ENCODE measurements at places on chromosomes 16 and 17.

DNA sequence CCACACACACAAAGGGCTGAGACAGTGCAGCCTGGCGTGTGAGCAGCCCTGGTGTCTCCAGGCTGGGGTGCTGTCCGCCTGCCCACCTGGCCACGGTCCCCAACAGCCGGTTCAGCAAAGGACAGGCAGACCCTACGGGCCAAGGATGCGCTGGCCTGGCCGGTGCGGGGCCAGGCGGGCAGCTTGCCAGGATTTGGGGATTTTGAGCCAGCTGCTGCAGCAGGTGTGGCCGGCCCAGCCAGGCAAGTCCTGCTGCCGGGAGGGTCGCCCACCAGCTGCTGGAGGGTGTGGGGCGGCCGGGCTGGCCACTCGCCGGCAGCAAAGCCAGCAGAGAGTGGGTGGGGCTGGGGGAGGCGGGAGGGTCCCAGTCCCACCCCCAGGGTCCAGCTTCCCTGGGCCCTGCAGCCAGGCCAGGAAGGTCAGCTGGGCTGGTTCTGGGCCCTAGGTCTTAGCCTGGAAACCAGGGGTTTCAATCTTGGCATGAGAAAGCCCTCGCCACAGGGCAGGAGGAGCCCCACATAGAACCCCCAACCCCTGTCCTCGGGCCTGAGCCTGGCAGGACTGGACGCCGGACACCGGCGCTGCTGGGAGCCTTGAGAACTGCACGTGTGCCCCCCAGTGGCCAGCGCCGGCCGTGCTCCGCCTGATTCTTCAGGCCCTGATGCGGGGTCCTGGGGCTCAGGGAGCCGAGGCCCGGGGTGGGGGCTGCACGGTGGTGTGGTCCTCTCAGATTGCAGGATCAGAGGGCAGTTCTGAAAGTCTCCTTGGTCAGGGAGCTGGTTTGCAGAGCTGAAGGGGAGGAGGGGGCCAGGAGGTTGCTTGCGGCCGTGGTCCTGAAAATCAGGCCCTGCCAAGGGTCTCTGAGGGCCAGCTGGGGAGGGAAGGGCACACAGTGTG is 17.6 kb upstream of the SSTR5 start:
- peak; percentile 86 for DNase-seq

DNA sequence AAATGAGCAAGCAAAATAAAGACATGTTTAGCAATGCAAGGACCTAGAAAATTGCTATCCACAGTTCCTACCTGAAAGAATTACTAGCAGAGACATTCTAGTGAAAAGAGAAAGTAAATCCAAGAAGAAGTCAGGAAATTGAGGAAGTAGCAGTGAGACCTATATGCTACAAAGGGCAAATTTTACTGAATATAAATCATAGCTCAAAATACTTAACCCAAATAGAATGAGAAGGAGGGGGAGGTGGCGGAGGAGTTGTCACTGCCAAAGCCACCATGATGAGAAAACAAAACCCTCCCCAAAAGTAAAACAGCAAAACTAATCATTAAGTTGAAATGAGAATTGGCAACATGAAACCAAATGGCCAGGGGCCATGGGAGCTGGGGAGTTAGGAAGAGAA is 39.3 kb downstream of the PITPNM3 start:
- no peak for DNase-seq

DNA sequence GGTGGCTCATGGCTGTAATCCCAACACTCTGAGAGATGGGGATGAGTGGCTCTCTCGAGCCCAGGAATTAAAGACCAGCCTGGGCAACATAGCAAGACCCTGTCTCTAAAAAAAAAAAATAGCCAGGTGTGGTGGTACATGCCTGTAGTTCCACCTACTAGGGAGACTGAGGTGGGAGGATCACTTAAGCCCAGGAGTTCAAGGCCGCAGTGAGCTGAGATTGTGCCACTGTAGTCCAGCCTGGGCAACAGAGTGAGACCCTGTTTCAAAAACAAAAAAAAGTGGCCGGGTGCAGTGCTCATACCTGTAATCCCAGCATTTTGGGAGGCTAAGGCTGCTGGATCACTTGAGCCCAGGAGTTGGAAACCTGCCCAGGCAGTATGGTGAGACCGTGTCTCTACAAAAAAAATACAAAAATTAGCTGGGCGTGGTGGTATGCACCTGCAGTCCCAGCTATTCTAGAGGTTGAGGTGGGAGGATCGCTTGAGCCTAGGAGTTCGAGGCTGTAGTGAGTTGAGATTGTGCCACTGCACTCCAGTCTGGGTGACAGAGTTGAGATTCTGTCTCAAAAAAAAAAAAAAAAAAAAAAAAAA is 3.0 kb downstream of the C16orf54 start:
- no peak for DNase-seq

- DNase-seq = no peak
Observed at GRCh38 chr17:60303406-60304099, 88.4 kb downstream of the USP32 start.

DNA sequence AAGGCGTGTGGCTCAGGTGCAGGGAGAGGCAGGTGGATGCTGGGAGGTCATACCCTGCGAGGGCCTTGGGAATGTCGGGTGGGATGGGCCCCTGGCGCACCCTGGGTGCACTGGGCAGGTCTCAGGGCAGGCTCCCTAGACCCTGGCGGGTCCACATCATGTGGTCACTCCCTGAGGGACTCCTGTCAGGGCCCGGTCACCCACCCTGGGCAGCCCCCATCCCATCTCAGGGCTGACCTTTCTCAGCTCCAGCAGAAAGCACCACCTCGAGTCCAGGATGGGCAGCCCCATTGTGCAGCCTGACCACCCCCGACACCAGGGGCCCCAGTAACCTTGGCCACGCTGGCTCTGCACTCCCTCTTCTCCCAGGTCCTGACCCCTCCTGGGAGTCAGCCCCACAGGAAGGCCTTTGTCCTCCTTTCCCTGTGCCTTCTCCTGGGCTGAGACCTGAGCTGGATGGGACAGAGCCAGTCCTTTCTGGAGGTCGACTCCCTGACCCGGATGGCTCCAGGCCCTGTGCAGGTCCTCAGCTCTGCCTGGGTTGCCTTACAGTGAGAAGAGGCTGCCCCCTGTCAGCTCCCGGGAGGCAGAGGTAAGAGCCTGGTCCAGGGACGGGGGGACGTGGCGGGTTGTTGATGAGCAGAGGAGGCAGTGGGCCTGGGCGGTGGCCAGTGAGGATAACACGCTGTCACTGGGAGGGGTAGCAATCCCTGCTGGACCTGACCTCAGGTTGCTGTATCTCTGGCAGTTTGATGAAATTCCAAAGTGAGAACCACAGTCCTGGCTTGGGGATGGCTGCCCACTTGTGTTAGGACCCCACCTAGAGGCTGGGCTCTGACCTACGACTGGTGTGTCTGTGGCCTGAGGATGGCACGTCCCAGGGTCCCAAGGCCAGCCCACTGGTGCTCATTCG is 77.9 kb downstream of the GOSR1 start:
- no peak for DNase-seq

DNA sequence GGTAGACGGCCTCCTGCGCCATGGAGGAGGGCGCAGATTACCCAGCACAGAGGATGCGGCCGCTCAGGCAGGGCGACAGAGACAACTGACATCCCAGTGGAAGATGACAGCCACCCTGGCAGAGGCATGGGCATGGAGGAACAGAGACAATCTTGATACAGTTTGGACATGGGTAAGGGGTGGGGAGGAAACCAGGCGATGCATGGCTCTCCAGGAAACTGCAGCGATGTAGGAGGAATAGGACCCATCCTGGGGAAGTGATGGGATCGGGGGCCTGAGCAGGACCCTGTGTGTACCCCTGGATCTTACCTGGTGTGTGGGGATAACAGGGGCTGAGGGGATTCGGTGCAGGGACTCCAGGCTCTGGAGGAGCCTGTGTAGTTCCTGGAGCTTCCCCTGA is 4.6 kb downstream of the OSBPL7 start:
- DNase-seq = no peak

DNA sequence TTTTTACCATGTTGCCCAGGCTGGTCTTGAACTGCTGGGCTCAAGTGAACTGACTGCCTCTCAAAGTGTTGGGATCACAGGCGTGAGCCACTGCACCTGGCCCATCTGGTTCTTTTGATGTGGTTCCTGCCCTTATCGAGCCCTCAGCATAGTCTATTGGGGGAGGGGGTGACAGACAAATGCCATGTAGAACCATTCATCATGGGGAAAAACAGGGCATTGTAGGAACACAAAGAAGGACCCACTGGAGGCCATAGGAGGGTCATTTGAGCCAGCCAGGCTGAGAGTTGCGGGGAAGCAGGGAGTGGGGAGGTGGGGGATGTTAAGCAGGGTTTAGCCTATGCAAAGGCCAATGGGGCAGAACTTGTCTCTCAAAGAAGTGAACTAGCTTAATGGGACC is 11.9 kb downstream of the SEC14L5 start:
- no peak for DNase-seq

DNA sequence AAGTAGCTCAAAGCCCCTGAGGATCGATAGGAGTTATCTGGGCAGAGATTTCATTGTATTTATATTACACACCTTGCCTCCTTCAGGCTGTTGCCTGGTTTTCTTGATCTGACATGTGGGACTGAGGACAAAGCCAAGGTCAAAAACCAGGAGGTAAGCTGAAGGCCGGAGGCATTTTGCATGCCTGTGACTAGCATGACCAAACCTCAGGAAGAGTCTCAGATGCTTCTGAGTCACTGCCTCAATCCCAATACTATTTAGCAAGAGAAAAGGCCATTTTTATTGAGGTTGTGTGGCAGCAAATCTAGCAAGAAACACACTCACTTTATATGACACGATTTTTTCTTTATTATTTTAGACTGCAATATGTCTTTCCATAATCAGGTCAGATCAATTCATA is 968.1 kb downstream of the CDH11 start:
- DNase-seq = no peak

DNA sequence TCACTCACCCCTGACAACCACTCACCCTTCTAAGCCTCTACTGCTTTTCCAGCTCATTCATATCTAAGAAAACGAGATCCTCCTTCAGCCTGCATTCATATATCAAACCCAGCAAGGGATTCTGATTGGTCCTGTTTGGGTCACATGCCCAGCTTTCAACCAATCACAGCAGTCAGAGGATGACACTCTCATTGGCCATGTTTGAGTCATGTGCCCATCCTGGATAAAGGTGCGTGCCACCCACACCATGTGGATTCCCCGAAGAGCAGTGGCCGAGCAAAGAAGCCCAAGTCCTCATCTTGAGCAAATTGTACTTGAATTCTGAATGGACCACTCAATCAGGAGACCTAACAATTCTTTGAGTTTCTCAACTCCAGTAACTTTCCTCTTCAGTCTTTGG is 45.0 kb downstream of the SCNN1G start:
- DNase-seq = no peak

GRCh38 chr17:17983376-17983775 is 10.7 kb downstream of the DRC3 start:
- no peak for DNase-seq

GRCh38 chr16:79932572-79932971 is 332.0 kb upstream of the MAF start:
- no peak for DNase-seq

DNA sequence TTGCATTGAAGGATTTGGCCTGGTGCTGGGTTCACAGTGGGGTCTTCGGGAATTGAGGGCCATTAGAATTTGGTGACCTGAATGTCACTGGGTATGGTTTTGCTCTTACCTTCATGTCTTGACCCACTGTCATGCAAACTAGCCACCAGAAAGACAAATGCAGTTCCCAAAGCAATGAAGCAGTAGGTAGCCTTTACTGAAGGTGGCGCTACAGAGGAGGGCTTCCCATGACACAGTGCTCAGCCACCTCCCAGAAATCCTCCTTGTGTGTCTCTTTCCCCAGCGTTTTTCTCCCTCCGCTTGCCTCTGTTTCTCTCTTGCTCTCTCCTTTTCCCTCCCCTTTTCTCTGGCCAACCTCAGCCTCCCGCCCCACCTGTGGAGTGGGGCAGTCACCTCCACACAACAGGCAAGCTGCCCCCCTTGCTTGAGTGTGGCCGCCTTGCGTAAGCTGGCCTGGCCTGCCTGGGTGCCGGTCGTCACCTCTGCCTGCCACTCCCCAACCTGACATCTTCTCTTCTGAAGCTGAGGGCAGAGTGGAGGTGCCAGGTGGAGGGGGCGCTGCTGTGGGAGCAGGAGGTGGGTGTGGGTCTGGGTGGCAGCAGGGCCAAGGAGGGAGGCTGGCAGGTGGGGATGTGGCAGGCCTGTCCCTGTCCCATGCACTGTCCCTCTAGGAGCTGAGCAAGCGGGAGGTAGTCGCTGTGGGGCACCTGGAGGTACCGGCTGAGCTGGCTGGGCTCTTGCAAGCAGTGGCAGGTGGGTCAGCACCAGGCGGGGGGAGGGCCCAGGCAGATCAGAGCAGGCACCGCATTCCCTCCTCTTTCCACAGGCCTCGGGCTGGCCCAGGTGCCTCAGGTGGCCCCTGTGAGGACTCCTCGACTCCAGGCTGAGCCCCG is 34.7 kb downstream of the MYO15A start:
- DNase-seq = peak; percentile 16

GRCh38 chr17:16986391-16986790 is 14.5 kb upstream of the TNFRSF13B start:
- no peak for DNase-seq

DNA sequence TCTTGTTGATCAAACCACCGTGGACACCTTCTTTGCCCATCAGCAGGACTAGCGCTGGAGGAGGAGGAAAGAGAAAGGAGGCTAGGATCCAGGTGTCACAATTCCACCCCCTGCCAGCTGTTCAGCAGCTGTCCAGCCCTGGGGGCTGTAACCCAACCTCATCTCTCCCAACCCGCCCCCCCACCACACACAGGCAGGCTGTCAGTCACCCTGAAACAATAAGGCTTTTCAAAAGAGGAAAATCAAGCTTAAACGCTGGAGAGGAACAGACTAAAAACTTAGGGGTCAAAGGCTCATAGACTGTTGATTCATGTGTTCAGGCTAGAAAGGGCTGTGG is 2.4 kb downstream of the PFN1 start:
- no peak for DNase-seq

GRCh38 chr16:1047123-1047522 is 25.4 kb upstream of the SSTR5 start:
- peak; percentile 0 for DNase-seq

DNA sequence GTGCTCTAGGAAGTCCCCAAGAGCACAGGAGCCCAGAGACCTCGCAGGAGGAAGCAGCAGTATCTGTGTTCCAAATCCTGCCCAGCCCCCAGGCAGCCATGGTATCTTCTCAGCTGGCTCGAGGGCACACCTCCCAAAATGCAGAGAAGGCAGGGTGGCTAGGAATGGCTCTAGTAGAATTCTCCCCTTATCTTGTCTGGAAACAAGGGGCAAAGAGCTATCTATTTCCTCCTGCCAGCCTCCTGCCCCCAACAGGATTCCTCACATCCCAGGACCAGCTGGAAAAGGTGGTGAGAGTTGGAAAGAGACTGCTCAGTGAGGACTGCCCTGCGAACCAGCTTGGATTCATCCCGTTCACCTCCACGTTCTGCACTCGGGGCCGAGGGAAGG is 8.6 kb upstream of the TSPOAP1 start:
- DNase-seq = no peak

- DNase-seq = no peak
Observed at GRCh38 chr16:69049603-69050375, 55.7 kb upstream of the HAS3 start.

DNA sequence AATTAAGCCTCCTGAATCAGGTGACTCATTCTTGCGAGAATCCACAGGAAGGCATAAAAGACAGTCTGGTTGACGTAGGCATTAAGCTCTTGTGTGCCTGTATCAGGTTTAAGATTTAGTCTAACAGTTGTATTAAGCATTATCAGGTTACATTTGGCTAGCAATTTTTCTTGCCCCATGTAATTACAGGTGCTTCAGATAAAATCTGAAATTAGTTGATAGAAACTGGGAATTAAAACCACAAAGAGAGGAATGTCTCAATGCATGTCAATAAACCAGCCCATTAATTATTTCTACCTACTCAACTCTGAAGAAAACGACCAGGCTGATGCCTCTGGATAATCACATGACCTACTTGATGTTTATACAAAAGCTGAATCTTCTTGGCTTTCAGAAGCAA is 217.2 kb downstream of the CA10 start:
- DNase-seq = no peak

- DNase-seq = no peak
Observed at GRCh38 chr16:1055557-1055924, 17.0 kb upstream of the SSTR5 start.
